ENCODE measurements at places on chromosomes 3 and 15. TPM values are rescaled to one million over a fixed set of nuclear protein-coding genes. Genes with fewer than 3 reads are reported as not detected.

GRCh38 chr15:90201130-90201943 lies at the start of gene SEMA4B:
Gene SEMA4B (plus strand): TSS chr15:90201330. CDS start chr15:90201579, 249 bp downstream.
- DNase-seq = peak; percentile 70

- no peak for DNase-seq
Measured at GRCh38 chr3:154898443-154898842, 181.7 kb upstream of the MME start.

GRCh38 chr15:88810446-88810845 lies 7.2 kb downstream of the ACAN start:
- DNase-seq = no peak

DNA sequence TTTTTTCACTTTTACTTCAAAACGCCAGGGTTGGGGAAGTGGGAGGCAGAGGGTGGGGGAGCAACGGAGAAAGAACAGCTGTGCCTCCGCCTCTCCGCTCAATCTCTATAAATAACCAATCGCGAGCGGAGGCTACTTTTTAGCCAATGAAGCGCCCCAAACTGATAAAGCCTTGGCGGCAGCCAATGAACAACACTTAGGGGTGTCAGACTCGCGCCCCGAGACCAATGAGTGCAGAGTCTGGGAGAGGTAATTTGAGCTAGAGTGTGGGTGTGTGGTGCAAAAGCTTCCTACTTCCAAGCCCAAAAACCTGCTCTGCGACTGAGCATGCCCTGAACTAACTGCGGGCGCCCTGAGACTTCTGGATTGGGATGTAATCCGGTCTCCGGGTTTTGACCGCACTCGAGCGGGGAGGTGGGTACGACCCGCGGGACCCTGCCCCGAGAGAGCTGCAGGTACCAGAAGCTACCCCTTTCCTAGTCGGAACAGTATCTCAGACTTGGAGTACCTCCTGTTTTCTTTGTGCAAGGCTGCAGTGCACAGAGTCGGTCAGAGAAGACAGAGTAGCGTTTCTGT lies 800 bp upstream of the RAP2B start:
- DNase-seq = peak; percentile 82

GRCh38 chr15:91890614-91891013 lies 37.1 kb downstream of the SLCO3A1 start:
- no peak for DNase-seq

DNA sequence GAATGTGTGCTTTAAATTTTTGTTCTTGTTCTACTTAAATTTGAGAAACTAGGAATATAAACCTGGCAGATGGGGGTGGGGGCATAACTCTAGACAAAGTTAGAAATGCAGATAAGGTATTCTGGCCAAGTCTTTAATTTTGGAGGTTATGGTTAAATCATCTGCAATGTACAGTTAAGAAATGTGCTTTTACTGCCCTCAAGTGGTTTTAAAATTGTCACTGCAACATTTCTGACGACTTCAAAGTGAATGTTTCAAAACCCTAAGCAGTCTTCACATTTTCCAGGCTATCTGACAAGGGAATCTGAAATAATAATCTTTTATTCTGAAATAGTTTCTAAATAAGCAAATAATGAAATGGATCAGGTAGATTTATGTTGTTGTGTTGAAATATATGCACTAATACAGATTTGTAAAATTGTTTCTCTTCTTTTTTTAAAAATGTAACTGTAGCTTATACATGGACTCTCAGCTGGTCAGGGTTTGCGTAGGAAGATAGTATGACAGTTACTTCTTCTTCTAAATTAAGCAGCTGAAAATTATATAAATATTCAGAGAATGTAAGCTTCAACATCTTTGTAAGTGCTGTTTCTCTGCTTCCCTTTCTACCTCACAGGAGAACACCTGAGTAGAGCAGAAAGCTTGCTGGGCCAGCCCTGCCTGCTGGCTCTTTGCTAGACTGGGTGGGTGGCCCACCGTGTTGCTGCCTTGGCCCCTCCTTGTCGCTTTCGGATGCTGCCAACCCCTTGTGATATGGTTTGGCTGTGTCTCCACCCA lies 45.0 kb downstream of the SUCNR1 start:
- no peak for DNase-seq

DNA sequence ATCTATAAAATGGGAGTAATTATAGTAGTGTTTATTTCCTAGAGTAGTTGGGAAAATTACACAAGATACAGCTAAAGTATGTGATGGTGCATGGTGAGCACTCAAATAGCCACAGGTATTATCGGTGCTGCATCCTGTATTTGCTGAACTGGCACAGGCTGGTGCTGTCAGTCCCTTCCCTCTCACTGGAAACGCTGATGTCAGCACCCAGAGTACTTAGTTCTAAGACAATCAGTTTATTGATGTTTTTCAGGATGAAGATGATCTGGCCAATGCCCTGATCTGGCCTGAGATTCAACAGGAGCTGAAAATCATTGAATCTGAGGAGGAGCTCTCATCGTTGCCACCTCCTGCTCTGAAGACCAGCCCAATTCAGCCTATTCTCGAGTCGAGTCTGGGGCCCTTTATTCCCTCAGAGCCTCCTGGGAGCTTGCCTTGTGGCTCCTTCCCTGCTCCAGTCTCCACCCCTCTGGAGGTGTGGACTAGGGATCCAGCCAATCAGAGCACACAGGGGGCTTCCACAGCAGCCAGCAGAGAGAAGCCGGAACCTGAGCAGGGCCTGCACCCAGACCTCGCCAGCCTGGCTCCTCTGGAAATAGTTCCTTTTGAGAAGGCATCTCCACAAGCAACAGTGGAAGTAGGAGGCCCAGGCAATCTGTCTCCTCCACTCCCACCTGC lies 49.7 kb downstream of the TMEM39A start:
- no peak for DNase-seq

- no peak for DNase-seq
Measured at GRCh38 chr3:189936201-189936945, 184.3 kb downstream of the P3H2 start.

DNA sequence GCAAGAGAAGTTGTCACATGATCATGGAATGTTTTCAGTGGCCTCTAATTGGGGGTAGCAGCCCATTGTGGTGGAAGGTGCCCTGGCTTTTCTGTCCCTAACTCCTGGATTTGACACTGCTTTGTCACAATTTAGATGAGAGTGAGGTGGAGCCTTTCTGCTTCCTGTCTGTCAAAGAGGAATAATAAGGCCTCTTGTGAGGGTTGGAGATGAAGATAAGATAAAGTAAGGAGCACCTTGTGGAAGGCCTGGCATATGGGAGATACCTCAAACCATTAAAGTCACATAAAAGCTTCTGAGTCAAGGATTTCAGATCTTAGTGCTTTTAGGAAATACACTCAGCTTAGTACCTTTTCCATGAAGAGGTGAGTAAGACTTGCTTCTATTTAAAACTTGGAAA lies 172.6 kb upstream of the FAM3D start:
- no peak for DNase-seq

GRCh38 chr15:35444557-35445204 lies 101.3 kb downstream of the DPH6 start:
- no peak for DNase-seq

The DNAH12 gene
- total RNA-seq = 0.29 TPM

The RTP3 gene
- total RNA-seq = not detected

The DNAJA4 gene
- total RNA-seq = 0.13 TPM

The RASGRP1 gene
- 4.4 TPM for total RNA-seq

The NCK1 gene
- 31.0 TPM for total RNA-seq

The MASP1 gene
- 1.4 TPM for total RNA-seq

All from mesothelial cell of epicardium (in vitro differentiated cells).